ENCODE measurements at places on chromosomes 6 and 20.

GRCh38 chr6:108174371-108175175 lies 8.8 kb downstream of the NR2E1 start:
- peak; percentile 69 for DNase-seq
- no peak overlapping the region for H3K27ac ChIP-seq
- H3K36me3 ChIP-seq, result no peaks in the 10 kb centered on the region
- H3K4me3 ChIP-seq, result no peak overlapping the region
- peaks cover 97% of the 10 kb centered on the region for H3K27me3 ChIP-seq

- no peaks in the 10 kb centered on the region for H3K36me3 ChIP-seq
- no peaks in the 10 kb centered on the region for H3K27me3 ChIP-seq
- DNase-seq, result no peak
- H3K4me3 ChIP-seq, result no peak overlapping the region
- H3K27ac ChIP-seq, result no peak overlapping the region
Measured at GRCh38 chr20:40197691-40198090, 491.3 kb downstream of the MAFB start.

DNA sequence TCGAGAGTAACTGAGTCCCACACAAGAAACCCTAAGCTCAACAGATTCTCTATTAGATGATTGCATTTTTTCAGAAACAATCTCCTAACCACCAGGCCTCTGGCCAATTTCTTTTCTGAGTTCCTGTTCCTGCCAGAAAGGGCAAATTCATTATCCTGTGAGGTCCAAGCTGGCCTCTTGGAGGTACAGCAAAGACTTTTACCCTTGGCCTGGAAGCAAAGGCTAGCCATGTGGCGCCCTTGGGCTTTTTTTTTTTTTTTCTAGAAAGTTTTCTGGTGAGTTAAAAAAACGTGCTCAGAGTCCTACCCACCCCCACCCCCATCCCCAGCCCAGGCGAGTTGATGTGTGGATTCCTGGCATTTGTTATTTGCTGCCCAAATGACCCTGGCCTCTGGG lies 59.0 kb upstream of the EEF1A1 start:
- H3K27ac ChIP-seq, result peak overlapping the region; percentile 91
- DNase-seq, result no peak
- peak overlapping the region; percentile 55 for H3K4me3 ChIP-seq

DNA sequence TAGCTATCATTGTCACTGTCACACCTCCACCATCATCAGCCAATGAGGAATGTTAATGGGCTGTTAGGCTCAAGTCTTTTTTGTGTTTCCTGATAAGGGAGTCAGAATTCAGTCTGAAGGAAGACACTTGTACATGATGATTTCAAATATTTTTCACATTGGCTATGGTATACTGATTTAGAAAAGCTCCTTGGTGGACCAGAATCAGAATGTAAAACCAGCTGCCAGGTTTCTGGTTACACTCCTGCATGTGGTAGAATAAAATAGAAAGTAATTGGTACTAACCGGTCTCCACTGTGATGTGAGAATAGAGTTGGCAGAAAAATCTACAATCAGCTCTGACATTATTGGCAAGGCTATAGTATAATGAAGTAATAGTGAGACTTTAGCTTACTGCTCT lies 10.7 kb downstream of the COL9A1 start:
- no peaks in the 10 kb centered on the region for H3K4me1 ChIP-seq
- H3K36me3 ChIP-seq, result no peaks in the 10 kb centered on the region
- no peak for DNase-seq

- H3K4me3 ChIP-seq, result no peak overlapping the region
- peaks cover 9% of the 10 kb centered on the region for H3K36me3 ChIP-seq
- peaks cover 15% of the 10 kb centered on the region for H3K4me1 ChIP-seq
- H3K27me3 ChIP-seq, result no peaks in the 10 kb centered on the region
- no peak overlapping the region for H3K27ac ChIP-seq
Measured at GRCh38 chr20:4006640-4007039, 8.7 kb downstream of the RNF24 start.

All from activated naive CD8-positive, alpha-beta T cell treated with anti-CD3 and anti-CD28 coated beads, Interleukin-2, amount 10 ng/mL, durations not matched to agents 7 days and 5 days (primary cell).